WTC11 (cell line): ENCODE measurements at places on chromosomes 4 and X.

GRCh38 chr4:150679765-150680343 lies 97.9 kb downstream of the MAB21L2 start:
- DNase-seq, result no peak

GRCh38 chrX:49242545-49243066 lies 7.3 kb downstream of the CCDC22 start:
- DNase-seq, result no peak

DNA sequence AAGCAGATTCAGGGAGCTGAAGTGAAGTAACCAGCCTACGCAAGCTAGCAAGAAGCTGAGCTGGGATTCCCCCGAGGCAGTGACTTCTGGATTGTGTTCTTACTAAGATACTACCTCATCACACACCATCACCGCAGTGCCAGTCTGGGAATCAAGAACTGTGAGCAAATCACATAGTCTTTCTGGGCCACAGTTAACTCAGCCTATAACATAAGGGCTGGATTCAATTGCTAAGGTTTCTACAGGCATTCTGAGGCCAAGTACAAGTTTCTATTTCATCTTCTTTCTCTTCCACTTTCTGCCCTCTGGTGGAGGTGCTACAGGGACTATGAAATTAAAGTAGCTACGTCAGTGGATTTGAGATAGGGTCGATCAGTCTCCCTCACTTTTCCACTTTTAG lies 1.4 kb upstream of the CORIN start:
- DNase-seq, result no peak

GRCh38 chr4:105714071-105714521 lies 5.5 kb downstream of the GSTCD start:
- DNase-seq, result no peak

DNA sequence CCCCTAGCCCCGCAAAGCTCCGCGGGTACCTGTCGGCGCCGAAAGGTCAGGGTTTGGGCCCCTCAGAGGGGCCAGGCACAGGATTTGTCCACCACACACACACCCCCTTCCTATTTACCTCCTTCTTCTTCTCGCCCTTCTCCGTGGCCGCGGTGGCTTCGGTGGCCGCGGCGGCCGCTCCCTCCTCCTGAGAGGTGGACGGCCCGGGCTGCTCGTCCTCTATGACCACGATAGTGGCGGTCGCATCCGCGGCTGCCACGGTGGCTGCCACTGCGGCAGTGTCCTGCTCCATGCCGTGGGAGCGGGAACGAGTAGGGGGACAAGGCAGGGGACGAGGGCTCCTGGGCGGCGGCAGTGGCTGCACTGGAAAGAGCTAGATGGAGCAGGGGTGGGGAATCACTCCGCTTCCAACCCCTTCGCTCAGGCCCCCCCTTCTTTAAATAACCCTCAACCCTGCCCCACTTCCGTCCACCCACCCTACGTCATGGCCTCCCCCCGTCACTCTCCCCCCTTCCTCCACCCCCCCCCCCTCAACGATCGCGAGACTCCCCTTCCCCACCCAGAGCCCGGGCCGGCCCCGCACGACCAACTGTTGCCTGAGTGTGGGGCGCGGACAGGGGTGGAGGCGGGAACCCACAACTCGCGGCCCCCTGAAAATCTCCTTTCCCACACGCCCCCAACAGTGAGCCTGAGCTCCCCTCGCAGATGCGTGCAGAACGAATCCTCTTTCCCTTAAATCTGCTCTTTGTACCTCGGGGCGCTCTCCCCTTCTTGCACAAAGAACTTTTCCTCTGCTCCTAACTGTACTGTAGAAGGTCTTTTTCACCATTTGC lies at the start of gene SMARCA1:
Gene SMARCA1 (minus strand): TSS at position 412 of the 833 bp plus-strand sequence. CDS start 120 bp downstream, at position 292.
- peak; percentile 39 for DNase-seq

DNA sequence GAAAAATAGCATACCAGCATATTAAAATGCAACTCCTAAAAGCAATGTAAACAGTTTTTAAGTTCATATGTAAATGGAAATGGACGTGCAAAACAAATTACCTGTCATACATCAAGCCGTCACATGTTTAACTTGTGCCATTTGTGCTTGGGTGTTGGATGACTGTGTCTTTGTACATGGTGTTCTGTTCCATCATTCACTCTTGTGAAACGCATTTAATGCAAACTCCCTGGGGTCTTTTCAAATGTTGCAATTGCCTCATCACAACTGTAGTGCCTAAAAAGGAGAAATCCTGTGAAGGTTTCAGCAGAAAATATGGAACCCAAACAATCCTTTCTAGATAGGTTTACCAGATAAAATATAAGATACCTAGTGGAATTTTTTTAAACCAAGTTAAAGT lies 52.4 kb downstream of the PHOX2B start:
- DNase-seq, result no peak

DNA sequence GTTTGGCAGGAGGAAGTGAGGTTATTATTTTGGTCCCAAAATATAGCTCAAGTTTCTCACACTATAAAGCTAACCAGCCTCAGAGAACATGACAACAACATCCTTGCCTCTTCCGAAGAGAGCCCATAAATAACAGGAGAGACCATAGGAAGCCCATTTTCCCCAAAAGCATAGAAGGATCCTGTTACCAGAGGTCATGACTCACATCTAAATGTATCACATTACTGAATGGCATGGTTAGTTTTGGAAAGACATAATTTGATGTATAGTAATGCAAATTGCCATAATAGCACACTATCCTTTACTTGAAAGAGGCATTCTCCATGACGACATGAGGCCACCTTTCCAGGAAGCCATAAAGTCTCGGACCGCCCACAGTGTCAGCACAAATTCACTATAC lies 238.8 kb upstream of the GRIA3 start:
- DNase-seq, result no peak

- no peak for DNase-seq
Measured at GRCh38 chr4:31104043-31104442, 383.9 kb downstream of the PCDH7 start.

DNA sequence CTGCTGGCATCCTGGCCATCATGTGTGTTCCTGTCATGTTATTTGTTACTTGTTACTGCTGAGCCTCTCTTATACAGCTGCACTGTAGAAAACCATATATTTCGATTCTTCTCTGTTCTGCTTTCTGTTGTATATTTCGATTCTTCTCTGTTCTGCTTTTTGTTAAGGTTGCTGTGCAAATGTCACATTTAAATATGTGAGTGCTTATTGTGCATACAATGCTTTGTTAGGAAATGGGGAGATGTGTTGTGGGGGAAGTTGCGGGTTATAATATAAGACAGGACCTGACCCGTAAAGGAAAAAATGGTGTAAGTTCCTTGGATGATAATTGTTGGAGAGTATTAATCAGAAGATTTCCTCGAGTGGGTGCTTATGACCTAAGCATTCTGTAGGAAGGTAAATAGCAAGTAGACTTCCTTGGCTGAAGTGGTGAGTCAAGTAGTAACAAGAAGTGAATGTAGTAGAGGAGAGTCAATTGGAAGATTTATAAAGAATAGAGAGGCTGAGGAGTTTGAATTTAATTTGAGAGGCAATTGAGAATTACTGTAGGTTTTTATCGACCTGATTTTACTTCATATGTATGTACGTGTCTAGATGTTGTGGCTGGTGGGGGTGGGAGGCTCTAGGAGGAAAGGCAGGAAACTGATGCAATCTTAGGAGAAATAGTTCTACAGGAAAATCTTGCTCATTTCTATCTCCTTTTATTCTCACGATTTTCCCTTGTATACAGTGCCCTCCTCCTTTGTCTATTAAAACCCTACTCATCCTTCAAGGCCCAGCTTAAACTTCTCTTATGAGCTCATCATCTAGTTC lies 8.5 kb downstream of the OGT start:
- no peak for DNase-seq

DNA sequence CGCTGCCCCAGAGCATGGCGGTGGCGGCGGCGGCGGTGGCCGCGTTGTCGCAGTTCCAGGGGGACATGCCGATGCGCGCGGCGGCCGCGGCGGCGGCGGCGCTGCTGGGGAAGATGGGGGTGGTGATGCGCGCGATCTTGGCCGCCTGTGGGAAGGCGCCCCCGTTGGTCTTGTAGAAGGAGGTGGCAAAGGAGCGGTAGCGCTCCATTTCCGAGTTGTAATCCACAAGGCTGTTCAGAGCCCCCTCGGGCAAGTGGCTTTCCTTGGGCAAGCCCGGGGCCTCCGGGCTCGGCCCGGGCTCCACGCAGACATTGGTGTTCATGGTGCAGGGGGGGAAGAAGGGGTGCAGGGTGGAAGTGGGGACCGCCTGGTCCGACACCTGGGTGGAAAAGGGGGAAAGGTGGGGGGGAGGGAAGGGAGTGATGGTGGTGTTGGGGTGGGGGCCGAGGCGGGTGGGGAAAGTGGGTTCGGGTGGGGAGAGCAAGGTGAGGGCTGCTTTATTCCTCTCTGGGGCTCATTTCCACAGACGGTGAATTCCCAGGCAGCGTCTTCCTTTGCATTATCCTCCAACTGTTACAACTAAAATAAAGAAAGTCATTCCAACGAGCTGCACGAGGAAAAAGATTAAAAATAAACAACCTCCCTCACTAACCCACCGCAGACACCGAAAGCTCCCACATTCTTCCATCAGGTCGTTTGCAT lies 3.1 kb downstream of the CXXC4 start:
- DNase-seq, result peak; percentile 56

- DNase-seq, result no peak
Measured at GRCh38 chr4:143184217-143184502, 557 bp upstream of the USP38 start.

DNA sequence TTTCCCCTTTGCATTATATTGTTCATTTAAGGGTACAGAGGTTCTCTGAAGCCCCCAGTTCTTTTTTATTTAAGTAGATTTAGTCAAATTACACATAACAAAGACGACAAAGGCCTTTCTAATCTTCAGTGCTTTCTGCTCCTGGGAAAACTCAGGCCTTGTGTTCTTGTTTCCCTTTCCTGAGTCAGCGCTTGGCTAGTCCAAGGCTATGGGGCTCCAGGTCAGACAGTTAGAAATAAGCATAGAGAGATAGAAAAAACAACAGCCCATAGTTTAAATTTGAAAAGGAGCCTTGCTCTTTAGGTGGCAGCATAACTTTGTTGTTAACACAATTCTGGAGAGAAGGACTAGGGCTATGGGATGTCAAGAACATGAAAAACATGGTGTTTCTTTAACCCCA lies 97.3 kb downstream of the PPP1R2C start:
- DNase-seq, result no peak

- DNase-seq, result no peak
Measured at GRCh38 chr4:119962631-119963030, 104.0 kb downstream of the MAD2L1 start.

DNA sequence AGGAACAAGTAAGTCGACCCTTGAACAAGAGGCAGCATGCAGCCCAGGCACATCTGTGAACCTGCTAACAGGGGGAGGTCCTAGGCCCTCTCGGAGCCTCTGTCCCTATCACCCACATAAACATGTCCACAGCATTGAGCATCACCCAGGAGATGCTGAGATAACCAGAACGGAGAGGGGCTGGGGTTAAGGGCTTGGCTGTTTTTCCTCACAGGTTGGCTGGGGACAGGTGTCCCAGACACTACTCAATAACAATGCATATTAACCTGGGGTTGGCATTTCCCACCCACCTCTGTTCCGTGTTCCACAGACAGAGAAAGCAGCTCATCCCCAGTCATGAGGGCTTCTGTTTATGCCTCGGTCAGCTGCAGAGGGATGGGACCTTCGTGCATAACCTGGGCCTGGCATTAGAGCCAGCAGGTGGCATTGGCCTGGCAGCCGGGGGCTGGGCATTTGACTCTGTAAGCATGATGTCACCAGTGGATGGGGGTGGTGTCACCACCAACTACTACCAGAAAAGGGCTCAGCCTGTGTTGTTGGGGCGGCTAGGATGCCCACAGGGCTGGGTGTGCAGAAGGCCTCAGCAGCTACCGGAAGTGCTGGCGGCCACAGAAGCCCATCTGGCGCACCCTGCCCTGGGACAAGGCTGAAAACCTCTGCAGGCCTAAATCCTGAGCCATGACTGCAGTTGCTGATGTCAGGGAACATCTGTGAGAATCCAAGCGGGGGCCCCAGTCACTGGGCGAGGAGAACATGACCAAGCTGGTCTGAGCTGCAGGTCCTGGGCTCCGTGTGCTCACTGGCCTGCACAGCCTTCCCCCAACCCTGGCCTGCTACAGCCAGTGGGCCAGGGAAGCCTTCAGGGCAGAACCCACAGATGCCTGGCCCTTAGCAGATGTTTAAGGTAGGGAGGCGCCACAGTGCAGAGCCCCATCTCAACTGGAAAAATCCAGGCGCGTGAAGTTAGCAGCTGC lies 351.4 kb downstream of the NR3C2 start:
- no peak for DNase-seq

- no peak for DNase-seq
Measured at GRCh38 chrX:41677183-41678060, 11.4 kb upstream of the GPR34 start.

DNA sequence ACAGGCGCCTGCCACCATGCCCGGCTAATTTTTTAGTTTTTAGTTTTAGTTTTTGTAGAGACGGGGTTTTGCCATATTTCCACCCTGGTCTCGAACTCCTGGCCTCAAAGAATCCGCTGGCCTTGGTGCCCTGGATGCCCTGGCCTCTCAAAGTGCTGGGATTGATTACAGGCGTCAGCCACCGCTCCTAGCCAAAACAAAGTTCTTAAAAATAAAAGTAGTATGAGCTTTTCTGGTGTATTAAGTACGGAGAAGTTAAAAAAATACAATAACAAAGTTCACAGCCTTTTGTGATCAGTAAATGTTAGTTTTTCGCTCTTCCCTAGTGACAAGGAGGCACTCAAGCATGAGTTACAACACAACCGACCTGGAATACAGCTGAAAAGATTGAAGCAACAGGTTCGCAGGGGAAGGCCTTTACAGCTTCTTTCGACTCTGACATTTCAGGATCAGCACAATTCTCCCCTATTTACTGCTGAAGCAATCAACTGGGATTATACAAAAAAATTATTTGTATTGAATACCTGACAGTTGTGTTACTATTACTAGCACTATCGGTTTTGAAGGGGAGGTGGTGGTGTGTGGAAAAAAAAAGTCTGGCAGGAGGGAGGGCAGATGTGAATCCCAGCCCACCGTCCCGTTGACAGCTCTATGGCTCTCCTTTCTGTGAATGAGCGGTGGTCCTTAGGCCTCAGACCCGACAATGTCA lies 893 bp upstream of the METAP1 start:
- DNase-seq, result no peak

- DNase-seq, result no peak
Measured at GRCh38 chr4:113625902-113626301, 135.6 kb downstream of the CAMK2D start.

- DNase-seq, result no peak
Measured at GRCh38 chrX:116181300-116181699, 10.8 kb downstream of the AGTR2 start.

- no peak for DNase-seq
Measured at GRCh38 chr4:175394208-175394607, 417.9 kb downstream of the GPM6A start.
